ENCODE measurements at places on chromosomes 1 and 21.

- DNase-seq: no peak
Measured at GRCh38 chr1:110522560-110522959, 3.6 kb upstream of the KCNA10 start.

DNA sequence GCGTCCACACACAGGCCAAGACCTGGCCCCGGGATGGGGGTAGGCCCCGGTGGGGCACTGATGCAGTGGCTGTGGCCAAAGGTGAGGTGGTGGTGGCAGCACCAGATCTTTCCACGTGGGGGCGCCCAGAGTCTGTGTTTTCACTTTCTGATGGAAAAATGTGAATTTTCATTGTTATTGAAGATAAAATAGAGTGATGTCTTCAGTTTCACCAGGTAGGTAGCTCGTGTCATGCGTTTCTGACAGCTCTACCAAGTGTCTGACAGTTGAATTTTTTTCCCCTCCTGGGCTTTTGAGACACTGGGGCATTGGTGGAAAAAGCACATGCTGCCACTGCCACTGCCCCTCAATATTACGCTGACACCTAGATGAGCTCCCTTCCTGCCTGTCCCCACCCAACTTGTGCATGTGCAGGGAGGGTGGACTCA, 40.0 kb upstream of the MAGOH start:
- no peak for DNase-seq

GRCh38 chr1:2796890-2797740, 4.4 kb downstream of the TTC34 start:
- DNase-seq: no peak

GRCh38 chr1:32525661-32526444, 13.4 kb upstream of the ZBTB8A start:
- no peak for DNase-seq

- DNase-seq: peak; percentile 74
Measured at GRCh38 chr1:111754984-111755330, 744 bp upstream of the DDX20 start.

GRCh38 chr1:25006770-25007169, 76.7 kb upstream of the RUNX3 start:
- no peak for DNase-seq
